ENCODE measurements at places on chromosomes 3 and 15.
A peak's percentile ranks its signal among the peaks of the same experiment; 100 is the strongest.

DNA sequence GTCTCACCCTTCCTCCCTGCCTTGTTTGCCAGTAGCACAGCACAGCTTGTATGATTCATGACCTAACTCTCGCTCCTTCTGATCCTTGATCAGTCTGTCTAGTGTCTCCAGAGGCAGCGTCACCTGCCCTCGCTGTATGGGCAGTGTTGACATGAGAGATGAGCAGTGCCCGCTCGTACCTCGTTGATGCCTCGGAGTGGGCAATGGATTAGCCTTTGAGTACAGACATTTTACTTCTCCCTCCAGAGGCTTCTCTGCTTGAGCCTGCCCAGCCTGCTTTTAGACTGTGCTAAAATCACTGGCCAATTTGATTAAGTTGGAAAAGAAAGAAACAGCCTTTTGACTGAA lies 569.0 kb downstream of the NTRK3 start:
- DNase-seq = no peak

GRCh38 chr3:99881121-99881524 lies 63.5 kb downstream of the CMSS1 start:
- peak; percentile 31 for DNase-seq

DNA sequence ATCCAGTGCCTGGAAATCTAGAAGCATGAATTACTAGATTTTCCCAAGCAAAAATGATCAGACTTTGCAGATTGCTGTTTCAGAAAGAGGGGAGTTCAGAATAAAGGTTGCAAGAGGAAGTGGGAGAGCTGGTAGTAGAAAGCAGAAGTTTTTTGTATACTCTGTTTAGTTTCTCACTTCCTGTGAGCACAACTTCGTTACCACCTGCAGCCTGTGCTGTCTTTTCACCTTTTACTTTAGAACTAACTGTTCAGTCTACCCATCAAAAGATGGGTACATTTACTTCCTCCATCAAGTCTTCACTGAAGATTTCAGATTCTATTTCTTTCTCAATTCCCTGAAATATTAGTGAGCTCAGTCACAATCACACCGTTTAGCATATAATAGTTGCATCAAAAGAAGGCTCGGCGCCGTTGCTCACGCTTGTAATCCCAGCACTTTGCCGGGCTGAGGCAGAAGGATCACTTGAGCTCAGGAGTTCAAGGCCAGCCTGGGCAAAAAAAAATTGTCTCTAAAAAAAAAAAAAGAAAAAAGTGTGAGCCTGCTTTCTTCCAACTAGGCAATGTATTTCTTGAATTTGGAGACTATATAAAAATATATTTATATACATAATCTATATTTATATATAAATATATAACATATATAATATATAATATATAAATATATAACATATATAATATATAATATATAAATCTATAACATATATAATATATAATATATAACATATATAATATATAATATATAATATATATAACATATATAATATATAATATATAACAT lies 1.8 kb upstream of the CEP97 start:
- no peak for DNase-seq

- DNase-seq = peak; percentile 91
Observed at GRCh38 chr3:27666708-27667107, 55.4 kb downstream of the EOMES start.

DNA sequence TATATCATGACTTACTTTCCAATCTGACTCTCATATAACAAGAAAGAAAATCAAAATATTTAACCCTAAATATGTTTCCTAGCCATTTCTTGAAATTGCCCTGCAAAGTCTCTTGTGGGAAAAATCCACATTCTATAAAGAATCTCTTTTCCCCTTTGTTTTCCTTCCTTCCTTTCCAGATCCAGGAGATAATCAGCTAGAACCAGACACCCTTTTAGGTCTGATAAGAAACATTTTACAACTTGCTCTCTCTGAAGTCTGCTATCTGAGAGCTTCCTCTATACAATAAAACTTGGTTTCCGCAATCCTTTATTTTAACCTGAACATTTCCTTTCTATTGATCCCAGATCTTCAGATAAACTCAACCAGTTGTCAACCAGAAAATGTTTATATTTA lies 100.5 kb upstream of the RNU6-1 start:
- no peak for DNase-seq

All from astrocyte of the spinal cord (primary cell).